ENCODE measurements at places on chromosomes 1 and 21.

GRCh38 chr1:91685994-91686393, 185.3 kb downstream of the CDC7 start:
- no peak for DNase-seq

- no peak for DNase-seq
Measured at GRCh38 chr1:37883671-37884070, 24.3 kb upstream of the MTF1 start.

GRCh38 chr21:18204931-18205330, 39.7 kb upstream of the CHODL start:
- no peak for DNase-seq

- no peak for DNase-seq
Measured at GRCh38 chr1:70090875-70091274, 114.5 kb downstream of the LRRC40 start.

DNA sequence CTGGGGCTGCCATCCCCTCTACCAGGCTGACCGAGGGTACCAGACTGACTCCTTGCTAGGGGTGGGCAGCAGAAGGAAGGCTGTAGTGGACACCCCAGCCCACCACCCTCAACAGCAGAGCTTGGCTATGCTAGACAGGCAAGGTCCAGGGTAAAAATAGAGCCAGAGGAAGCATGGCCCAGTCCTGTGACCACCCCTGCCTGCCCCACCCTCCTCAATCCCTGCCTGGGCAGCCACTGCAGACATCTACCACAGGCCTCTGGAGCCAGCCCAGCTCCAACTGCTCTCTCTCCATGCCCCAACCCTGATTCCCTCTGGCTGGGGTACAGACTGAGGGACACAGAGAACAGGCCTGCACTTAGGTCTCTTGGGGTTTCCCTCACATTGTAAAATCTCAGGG, 1.7 kb downstream of the S100A1 start:
- DNase-seq = no peak

DNA sequence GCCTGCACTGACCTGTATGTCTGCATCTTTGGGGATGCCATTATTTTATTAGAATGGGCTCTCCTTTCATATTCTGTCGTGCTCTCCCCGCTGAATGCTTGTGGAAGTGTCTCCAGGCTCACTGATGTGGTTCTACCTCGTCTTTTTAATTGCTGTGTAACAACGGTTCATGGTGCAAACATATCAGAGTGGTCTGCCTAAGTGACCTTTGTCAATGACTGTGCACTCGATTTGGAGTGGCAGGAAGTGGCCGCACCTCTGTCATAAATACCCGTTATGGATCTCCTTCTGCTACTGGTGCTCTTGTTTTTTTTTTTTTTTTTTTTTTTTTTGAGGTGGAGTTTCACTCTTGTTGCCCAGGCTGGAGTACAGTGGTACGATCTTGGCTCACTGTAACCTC, 38.3 kb downstream of the SPSB1 start:
- no peak for DNase-seq

GRCh38 chr1:53639251-53639763, 99.7 kb downstream of the GLIS1 start:
- no peak for DNase-seq

GRCh38 chr1:40344597-40344996, 27.5 kb upstream of the COL9A2 start:
- DNase-seq = no peak

DNA sequence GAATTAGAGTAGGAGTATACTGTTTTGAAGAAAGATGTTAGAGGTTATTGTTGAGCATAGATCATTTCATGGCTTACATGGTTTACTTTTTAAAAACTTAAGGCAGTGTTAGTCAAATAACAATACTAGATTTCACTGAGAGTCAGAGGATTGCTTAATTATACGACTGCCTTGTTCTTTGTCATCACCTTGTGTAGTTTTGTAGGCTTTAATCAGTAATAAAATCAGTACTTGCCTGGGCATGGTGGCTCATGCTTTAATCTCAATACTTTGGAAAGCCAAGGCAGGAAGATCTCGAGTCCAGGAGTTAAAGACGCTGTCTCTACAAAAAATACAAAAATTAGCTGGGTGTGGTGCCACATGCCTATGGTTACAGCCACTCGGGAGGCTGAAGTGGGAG, 41.3 kb upstream of the GPR52 start:
- DNase-seq = no peak

DNA sequence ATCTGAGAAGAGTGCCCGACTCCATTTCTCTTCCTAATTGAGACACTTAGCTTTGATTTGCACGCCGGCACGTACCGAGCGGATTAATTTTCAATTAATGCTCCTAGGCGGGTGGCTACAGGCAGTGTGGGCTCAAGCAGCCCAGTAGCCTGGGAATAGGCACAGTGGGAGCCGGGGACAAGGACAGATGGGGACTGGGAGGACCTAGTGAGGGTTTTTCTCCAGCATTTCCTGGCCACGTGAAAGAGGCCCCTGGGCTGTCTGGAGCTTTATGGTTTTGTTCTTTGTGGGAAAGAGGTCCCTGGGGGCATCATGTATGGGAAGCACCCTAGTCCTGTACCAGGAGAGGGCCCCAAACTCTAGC, 78.6 kb upstream of the CSF3R start:
- DNase-seq = no peak

DNA sequence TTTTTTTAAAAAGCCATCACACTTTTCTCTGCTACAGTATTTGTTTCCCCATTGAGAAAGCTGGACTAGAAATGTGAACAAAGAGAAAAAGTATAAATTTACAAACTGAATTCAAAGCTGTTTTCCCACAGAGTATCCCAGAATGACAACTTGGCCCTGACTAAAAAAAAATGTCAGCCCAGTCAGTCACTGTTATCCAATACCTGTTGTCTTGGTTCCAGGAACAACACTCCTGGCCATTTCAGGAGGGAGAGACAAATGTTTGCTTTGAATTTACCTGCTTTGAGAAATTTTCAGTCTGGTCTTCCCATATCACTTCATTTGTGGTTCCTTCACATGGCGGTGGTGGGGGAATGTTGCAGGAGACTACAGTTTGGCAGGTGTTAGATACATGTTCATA, 46.2 kb downstream of the COLGALT2 start:
- no peak for DNase-seq

GRCh38 chr21:45424854-45425795, 20.2 kb downstream of the COL18A1 start:
- DNase-seq = no peak

DNA sequence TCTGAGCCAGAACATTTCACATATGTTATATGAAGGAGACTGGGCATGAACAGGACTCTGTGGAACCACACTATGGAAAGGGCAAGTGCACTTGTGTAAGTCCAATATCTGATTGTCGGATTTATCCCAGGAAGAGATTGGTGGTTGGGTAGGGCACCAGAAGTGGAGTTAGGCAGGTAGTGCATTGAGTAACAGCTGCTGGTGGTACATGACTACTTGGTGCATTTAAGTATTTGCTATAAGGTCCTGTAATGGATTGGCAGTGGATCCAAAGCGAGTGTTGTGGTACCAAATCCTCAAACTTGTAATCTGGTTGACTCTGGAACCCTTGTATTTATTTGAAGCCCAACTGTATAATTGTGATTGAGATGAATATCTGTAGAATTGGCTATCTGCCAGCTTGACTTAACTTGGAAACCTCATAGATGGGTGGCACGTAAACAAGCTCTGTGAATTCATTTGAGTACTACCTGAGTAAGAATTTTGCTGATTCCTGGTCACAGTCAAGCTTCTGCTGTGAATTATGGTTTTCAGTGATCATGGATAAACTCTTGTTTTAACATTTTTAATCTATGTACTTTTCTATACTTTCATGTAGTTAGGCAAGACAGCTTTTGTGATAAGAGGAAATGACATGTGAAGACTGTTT, 21.1 kb downstream of the UBAP2L start:
- DNase-seq = no peak

GRCh38 chr1:37415611-37416244, 58.7 kb upstream of the ZC3H12A start:
- DNase-seq = no peak

DNA sequence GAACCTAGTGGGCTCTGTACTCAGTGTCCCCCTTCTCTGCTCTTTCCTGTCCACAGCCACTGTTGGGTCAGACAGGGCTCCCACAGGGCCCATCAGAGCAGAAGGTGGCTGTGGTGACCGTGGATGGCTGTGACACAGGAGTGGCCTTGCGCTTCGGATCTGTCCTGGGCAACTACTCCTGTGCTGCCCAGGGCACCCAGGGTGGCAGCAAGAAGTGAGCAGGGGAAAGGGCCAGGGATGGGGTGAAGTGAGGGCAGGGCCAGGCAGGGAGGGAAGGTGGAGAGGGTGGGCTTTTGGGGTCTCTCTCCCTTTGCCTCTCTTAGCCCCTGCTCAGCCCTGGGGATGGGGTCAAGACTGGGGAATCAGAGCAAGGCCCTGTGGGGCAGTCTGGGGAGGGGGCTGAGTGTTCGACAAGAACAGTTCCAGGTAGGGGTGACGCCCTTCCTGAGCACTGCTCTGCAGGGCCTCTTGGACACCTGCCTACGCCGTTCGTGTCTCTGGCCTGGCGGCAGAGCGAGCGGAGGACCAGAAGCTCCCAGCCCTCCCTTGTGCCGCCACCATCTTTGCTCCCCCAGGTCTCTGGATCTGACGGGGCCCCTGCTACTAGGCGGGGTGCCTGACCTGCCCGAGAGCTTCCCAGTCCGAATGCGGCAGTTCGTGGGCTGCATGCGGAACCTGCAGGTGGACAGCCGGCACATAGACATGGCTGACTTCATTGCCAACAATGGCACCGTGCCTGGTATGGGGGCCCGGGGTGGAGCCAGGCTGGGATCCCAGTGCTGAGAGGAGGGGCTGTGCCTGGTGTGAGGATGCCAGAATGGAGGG, 13.1 kb downstream of the CELSR2 start:
- no peak for DNase-seq
